RPMI8226 (cell line): ENCODE measurements at places on chromosomes 12 and 14.

DNA sequence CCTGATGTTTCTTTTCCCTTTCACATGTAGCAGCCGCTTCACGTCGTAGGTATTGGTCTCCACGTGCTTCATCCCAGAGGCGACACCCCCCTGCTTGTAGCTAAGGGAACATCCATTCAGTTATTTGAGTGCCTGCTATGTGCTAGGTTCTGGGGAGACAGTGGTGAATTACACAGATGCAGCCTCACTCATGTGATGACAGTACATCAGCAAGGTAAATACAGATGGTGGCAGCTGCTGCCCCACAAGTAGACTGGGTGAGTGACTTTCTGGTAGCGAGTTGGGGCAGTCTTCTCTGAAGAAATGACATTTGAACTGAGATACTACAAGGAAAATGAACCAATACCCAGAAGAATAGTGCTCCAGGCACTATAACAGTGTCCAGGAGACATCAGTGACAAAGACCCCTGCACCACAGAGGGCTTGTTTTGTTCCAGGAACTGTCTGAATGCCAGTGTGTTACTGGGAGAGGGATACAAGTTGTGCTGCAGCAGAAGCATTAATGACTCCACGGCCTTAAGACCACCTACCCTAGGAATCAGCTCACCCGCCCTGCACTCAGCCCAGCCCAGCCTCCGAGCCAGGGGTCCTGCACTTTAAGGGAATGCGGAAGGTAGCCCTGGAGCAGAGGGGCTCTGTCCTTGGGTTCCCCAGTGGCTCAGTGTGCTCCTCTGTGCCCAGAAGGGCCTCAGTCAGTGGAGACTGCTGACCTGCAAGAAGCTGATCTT is 7.3 kb downstream of the AVIL start:
- no peak for DNase-seq

- DNase-seq, result no peak
Observed at GRCh38 chr12:128567730-128568129, 256.0 kb downstream of the SLC15A4 start.

GRCh38 chr14:97179573-97179972 is 382.4 kb downstream of the VRK1 start:
- DNase-seq, result no peak

DNA sequence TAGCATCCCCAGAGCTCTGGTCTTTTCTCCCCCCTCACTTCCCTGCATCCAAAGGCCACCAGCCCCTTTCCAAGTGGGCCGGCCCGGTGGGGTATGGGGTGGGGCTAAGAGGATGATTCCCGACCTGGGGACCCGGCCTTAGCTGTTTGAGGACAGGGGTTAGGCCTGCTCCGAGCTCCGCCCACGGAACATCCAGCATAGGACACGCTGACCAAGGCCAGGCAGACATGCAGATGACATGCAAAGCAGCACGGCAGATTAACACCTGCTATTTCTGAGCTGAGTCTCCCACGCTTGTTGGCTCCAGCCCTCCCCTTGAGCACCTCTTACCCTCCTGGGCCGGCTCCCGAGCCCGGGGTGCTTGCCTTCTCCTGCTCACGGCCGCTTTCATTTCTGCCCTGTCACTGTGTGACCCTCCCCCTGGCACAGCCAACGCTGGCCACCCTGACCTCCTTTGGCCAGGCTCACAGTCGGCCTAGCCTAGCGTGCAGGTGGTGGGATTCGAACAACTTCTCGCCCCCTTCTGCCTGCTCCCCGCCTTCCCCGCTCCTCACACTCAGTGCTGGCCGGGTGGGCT is 40.2 kb downstream of the TEAD4 start:
- no peak for DNase-seq

GRCh38 chr14:102187044-102187443 is 47.3 kb downstream of the WDR20 start:
- DNase-seq, result no peak

DNA sequence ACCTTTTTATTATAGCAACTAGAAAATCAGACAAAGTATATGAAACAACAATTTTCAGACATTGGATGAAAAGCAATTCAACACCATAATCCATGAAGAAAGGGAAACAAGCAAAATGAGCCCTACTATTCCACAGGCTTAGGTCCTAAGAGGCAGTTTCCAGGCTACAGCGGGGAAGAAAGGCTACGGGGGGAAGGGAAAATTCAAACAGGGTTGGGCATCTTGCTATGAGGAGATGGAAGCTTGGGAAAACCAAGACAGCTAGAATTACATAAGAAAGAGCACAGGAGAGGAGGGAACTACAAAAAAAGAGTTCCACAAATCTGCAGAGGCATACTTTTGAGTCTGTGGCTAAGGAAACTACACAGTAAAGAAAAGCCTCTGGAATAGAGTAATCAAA is 356.0 kb upstream of the CLEC14A start:
- no peak for DNase-seq

- DNase-seq, result no peak
Observed at GRCh38 chr12:1808798-1809480, 11.4 kb upstream of the LRTM2 start.

DNA sequence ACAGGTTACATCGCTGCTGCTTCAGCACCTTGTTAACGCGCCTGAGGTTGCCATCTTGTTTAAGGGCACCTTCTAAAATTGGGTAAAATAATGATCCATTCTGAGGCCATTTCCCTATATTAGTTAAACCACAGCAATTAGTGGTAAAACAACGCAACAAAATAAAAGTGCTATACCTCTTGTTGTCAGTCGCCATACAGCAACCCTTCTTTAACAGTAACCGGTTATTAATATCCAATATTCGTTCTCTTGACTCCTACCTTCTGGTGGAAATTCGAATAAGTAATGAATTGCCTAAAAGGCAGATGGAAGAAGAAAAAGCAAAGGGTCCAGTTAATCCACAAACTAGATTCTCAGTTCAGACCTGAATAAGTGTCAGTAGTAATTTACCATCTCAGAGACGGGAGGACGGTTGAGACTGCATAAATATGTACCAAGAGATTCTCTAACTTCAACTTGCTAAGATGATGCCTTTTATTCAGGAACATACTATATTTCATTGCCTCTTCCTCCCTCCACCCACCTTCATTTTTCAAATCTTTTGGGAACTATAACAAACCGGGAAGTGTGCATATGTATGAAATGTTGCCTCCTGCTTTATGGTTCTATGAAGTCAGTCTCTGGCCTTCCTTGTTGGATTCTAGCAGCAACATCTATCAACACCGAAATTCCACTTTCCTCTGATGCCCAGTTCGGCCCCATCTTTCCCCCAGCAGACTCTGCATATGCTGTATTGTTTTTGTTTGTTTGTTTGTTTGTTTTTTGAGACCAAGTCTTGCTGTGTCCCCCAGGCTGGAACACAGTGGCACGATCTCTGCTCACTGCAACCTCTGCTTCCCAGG is 824 bp upstream of the PSMB5 start:
- no peak for DNase-seq

GRCh38 chr14:34235643-34236300 is 226.3 kb downstream of the SPTSSA start:
- DNase-seq, result no peak

- DNase-seq, result peak; percentile 96
Observed at GRCh38 chr12:47812797-47813510, 6.7 kb downstream of the HDAC7 start.

DNA sequence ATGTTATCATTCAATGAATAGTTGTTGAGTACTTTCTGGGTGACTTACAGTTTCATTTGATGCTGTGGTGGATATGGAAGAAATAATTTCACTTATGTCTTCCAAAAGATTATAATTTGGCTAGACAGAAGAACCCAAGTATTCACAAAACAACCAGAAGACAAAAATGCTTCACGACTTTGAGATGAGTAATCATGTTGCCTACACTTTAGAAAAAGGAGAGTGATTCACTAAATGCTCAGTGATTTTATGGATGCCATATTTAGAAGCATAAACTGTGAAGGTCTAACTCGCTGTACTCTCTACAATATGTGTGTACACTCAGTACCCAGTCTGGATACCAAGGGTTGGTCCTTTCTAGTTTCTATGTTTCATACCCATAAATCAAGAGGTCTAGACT is 101.3 kb upstream of the E2F7 start:
- DNase-seq, result no peak

DNA sequence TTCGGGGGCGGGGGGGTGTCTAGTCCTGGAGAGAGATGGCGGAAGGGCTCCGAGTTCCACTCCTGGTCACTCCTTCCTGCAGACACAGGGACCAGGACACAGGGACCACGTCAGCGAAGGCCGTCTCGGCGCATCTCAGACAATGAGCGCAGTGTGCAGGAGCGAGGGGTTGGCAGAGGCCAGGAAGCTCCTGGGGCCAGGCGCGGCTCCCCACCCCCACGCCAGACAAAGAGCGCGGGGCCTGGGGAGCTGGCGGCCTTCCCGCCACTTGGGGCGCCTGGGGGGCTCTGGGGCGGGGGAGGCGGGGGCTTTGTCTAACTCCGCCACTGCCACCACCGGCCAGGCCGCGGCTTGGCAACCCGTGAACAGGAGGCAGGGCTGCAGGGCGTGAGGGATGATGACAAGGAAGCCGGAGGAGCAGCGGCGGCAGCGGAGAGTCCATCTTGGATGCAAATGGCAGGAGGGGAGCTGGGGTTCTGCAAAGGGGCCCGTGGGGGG is 2.2 kb downstream of the CDK2AP1 start:
- peak; percentile 11 for DNase-seq

DNA sequence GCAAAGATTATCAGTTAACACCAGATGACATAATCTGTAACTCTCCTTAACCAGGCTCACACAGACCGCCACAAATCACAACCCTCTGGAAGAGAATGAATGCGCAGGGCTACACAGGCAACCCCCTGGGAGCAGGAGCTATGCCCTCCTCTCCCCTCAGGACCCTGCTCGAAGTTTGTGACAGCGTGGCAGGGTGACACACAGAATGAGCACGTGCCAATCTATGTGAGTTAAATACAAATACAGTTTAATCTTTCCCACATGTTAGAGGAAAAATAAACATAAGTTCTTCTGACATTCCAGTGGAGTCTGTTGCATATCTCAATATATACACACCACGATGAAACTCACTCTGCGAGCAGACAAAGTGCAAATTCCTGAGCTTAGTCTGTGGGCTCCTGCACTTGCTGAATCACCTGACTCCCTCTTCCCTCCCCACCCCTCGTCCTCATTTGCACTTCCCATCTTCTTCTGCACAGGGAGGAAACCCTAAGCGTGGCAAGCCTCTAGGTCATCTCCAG is 37.6 kb downstream of the BCAT1 start:
- no peak for DNase-seq

GRCh38 chr12:33757701-33758100 is 264.6 kb upstream of the ALG10 start:
- no peak for DNase-seq

- DNase-seq, result no peak
Observed at GRCh38 chr12:52903285-52903854, 1.5 kb downstream of the KRT8 start.

GRCh38 chr14:69107407-69108003 is 45.4 kb downstream of the DCAF5 start:
- peak; percentile 61 for DNase-seq

DNA sequence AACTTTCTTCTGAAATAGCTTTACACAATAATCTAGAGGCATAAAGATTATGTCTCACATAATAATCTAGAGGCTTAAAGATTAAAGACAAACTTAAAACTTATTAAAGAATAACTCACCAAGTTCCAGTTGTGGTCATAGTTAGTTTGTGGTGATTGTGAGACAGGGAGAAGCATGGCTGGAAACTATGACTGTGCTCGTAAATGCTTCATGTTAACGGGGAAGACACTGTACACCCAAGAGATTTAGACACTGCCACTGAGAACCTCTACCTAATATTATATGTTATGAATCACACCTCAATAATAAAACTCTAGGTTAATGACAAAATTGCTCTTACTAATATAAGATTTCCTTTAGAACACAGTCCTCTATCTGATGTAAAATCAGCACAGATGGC is 541.6 kb downstream of the TMEM121 start:
- no peak for DNase-seq

DNA sequence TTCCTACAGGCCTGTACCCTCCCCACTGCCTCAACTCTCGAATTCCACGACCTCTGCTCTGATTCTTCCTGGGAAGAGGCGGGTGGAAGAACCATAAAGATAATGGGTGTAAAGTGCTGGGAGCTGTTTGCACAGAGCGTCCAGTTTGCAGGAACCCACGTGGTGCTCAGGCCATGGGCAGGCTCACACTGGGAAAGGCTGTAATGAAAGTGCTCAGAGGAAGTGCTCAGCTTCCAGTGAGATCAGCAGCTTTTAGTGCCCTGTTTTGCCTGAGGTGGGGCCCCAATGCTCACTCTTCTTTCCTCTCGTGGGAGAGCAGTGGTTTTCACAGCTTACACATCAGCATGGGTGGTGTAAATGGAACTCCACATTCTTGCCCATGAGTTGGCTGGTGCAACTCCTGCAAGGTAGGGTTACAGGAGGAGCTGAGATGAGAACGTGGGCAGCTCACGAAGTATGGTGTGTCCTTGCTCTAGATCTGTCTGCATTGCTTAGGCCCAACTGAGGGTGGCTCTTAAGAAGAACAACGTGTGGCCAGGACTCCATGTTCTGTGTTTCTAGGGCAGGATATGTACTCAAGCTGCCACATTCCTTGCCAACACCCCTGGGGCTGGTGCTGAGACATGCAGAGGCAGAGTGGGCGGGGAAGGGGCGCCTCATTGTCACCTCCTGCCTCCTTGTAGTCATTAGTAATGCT is 2.9 kb downstream of the TMEM63C start:
- DNase-seq, result peak; percentile 17
